ENCODE measurements at places on chromosomes 12 and 14. TPM values are rescaled to one million over a fixed set of nuclear protein-coding genes. Genes with fewer than 3 reads are reported as not detected.

The RD3L gene
- not detected for total RNA-seq

The FAM216A gene
- total RNA-seq = 8.6 TPM

The RAB35 gene
- 25.4 TPM for total RNA-seq

The CD69 gene
- total RNA-seq = 4.2 TPM

DNA sequence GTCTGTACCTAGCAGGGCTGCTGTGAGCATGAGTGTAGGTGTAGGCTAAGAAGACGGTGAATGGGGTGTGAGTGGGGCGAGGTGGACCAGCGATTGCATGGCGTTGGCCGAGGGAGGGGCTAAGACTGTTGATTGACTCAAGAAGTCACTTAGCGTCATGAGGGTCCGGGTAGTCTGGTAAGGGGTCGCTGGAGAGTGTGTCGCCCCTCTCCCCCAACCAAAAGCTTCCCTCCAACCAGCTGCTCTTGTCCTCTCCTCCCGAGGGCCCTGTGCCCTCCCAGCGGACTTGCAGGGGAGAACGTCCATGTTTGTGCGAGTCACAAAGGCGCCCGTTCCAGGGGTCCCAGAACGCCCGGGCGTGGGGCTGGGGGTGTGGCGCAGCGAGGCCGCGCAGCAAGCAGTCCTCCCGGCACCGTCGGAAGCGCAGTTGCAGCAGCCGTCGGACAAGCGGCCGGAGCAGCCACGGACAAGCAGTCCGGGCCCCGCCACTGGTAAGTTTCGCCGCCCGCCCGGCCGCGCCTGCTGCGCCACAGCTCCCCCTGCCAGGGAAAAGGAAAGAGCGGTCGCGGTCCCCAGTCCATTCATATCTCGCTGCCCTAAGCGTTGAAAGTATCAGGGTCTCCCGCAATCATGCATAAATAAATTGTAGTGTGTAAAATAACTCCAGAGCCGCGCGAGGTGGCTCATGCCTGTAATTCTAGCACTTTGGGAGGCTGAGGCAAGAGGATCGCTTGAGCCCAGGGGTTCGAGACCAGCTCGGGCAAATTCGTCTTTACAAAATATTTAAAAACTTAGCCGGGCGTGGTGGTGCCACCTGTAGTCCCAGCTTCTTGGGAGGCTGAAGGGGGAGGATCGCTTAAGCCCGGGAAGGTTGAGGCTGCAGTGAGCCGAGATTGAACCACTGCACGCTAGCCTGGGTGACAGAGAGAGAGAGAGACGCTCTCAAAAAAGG, at the start of gene CCDC63:
Gene CCDC63 (plus strand): TSS at position 373 of the 952 bp plus-strand sequence. CDS start 5,968 bp downstream, outside the sequence.
- no peaks in the 10 kb centered on the region for H3K27me3 ChIP-seq
- peak within 1 kb of the TSS; percentile 30 for H3K4me3 ChIP-seq
- H3K36me3 ChIP-seq = no peaks in the 10 kb centered on the region
- no peak within 1 kb of the TSS for H3K27ac ChIP-seq
- peak; percentile 78 for DNase-seq

- no peaks in the 10 kb centered on the region for H3K27me3 ChIP-seq
- DNase-seq = no peak
- no peaks in the 10 kb centered on the region for H3K36me3 ChIP-seq
- no peak overlapping the region for H3K4me3 ChIP-seq
- no peak overlapping the region for H3K27ac ChIP-seq
These were observed 397.5 kb upstream of the GARIN6 start for GRCh38 chr12:99250091-99250490.

Measured in sigmoid colon (tissue), 7 donors.